ENCODE measurements at places on chromosomes 5 and 9.

GRCh38 chr9:88953381-88954029 lies 37.8 kb upstream of the S1PR3 start:
- no peak for DNase-seq

DNA sequence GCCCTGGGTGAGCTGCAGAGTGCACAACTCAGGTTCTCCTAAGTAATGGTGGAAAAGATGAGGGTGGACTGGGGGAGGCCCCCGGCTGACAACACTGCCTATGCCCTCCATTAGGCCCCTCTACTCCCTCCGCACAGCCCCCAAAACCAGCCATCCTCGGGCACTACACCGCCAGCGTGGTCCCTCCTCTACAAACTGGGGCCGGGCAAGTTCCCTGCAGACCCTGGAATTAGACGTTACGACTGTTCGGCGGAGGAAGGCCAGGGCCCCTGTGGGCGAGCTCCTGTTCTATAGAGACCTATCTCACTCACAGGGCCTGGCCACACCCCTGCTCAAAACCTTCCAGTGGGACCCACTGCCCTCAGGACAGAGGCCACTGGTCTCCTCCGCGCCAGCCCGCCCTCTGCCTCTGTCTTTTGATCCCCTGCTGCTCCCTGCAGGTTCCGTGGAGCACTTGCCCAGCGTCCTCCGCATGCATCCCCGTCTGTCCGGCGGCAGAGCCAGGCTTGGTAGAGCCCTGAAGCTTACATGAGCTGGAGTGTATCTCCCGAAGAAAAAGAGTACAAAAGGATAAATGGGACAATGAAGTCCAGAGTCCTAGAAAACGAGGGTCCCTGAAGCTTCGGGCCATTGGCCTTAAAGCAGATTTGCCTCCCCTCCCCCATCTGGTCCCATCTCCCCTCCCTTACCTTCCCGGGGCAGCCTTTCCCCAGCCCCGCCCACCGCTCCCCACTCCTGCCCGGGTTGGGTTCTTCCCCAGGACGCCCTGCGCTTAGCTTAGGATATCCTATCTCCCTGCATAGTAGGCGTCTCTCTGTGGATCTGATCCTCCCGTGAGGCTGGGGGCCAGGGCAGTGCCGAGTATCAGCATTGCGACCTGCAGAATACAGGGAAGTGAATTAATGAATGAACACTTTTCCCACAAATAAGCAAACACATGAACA lies 71.3 kb downstream of the HRH2 start:
- no peak for DNase-seq

- DNase-seq = peak; percentile 39
These were observed 87.5 kb downstream of the SECISBP2 start for GRCh38 chr9:89405826-89406225.

DNA sequence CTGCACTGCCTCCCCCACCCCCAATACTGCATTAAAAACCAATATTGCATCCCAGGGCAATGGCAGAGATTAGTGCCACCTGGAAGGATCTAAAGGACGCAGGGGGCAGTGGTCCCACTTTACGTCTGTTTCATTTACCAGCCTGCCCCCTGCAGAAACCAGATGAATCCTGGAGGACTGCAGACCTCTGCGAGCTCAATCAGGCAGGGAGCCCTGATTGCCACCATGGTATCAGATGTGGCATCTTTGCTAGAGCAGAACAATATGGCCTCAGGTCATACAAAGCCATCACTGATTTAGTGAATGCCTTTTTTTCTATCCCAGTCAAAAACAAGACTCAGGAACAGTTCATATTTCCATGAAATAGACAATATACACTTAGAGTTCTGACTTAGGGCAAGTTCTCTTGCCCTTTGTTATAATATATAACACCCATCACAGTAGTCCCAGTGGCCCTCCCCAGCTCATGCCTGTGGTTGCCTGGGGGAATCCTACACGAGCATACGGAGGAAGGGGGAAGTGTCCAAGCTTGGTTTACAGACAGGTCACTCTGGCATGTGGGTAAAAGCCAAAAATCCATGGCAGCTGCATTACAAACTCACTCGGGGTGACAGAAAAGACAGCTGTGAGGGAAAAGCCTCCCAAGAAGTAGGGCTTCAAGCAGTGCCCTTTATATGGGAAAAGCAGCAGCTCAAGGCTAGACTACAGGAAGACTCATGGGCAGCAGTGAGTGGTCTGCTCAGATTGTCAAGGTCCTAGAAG lies 85.1 kb downstream of the MED27 start:
- no peak for DNase-seq

DNA sequence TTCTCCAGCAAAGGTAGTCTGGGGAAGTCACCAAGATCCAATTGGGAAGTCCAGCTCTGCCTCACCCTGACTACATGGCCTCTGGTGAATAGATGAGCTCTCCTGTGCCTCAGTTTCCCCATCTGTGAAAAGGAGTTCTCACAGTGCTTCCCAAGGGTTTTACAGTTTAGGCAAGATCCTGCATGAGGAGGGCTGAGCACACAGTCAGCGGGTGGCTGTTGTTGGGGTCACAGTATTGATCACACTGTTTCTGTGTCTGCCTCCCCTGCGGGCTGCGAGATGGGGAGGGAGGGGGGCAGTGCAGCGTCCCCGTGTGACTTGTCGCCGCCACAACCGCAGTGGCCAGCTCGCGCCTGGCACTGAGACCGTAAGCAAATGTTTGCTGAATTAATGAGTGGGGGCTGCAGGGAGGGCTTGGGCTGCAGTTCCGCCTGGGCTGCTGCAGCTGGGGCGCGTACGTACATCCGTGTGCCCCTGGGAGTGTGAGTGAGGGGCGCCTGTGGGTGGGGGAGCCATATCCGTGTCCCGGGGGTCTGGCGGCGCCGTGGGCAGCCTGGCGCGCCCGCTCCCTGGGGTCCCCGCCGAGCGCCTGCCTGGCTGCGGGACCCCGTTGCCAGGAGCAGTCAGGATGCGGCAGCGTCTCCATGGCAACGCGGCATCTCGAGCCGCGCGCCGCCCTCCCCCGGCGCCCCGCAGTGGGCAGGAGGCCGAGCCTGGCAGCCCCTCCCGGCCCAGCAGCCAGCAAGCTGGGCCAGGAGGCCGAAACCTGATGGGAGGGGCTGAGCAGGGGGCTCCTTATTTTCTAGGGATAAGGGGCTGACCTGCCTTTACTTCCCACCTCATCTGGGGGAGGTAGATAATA lies 31.4 kb upstream of the PSD2 start:
- DNase-seq = peak; percentile 70

GRCh38 chr5:180160789-180161188 lies 48.2 kb downstream of the RASGEF1C start:
- no peak for DNase-seq

DNA sequence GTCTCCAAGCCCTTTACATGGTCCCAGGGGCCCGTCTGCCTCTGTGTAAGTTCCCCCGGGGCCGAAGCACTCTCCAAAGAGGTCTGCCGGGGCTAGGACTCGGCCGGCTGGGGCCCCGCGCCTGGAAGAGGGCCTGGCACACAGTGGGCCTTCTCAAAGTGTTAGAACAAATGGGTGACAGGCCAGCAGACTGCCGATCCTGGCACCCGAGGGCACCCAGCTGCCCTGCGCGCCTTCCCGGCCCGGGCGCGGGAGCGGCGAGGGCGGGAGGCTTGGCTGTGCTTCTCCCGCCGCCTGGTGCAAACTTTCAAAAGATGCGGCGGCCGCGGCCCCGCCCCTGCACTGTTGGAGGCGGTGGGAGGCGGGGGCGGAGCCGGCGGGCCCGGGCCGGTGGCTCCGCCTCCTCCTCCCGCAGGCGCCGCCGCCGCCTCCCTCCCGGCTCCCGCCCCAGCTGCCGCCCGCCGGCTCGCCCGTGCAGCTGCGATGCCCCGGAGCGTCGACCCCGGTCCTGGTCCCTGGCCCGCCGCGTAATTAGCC lies at the start of gene NEURL1B:
Gene NEURL1B, plus strand, starts transcription at position 442 of the 537 bp plus-strand sequence. CDS start 144 bp downstream, outside the sequence.
- peak; percentile 14 for DNase-seq
